ENCODE measurements at places on chromosomes 2 and 18.
A peak's percentile ranks its signal among the peaks of the same experiment; 100 is the strongest.

DNA sequence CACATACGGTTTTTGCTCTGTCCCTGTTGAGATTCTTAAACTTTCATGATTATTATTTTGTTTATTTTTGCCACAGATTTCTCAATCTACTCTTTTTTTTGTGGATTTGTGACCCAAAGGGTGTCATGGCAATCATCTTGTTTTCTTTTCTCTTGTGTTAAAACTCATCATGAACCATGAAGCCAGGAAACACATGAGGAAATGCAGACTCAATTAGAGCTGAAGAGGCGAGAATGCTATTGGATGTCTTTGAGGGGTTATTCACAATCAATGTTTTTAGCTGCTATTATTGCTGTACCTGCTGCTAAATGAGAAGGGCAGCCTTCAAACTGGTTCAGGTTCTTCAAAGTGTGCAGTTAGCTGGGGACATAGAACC lies 99.5 kb upstream of the MMADHC start:
- DNase-seq, result no peak

DNA sequence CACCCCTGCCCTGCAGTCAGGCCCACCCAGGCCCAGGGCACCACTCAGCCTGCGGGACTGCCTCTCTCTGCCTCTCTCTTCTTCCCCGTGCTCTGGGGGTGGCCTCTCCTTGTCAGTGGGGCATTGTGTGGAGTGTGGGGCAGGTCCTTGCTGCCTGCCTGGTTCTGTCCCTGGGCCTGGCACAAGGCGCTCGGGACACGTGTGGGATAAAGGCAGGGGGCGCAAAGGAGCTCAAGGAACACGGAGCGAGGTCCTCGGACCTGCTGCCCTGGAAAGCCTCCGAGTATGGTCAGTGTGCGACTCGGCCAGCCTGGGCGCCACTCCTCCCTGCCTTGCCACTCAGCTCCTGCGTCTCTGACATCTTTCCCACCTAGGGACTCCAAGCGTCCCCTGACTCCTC lies 262.2 kb downstream of the HDAC4 start:
- no peak for DNase-seq

GRCh38 chr2:107466984-107467773 lies 359.5 kb upstream of the RGPD4 start:
- DNase-seq, result no peak

- no peak for DNase-seq
Measured at GRCh38 chr2:70663411-70663810, 104.6 kb downstream of the ADD2 start.

- peak; percentile 6 for DNase-seq
Measured at GRCh38 chr2:74379851-74380789, at the start of gene DCTN1. Gene DCTN1 (minus strand): TSS chr2:74380311. CDS start chr2:74380037, 274 bp downstream.

- no peak for DNase-seq
Measured at GRCh38 chr2:216216951-216217903, 108.1 kb downstream of the XRCC5 start.

GRCh38 chr2:32847734-32848133 lies 99.0 kb upstream of the LTBP1 start:
- DNase-seq, result no peak

DNA sequence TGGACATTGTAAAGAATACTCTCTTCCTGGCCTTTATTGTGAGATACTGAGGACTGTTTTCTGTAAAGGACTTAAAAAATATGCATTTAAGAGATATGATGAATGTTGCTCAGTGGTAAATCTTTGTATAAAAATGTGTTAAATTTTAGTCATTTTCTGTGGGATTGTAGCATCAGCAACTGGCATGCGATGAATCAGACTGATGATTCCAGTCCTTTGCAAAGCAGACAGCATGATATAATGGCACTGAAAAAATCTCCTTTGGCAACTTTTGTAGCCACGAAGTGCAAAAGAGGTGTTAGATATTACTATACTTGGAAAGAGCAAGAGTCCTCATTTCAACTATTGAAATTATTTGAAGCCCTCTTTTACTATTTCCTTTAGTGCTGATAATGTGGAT lies 678.7 kb downstream of the PLCL1 start:
- no peak for DNase-seq

- DNase-seq, result no peak
Measured at GRCh38 chr18:34807106-34807796, 97.2 kb downstream of the DTNA start.

DNA sequence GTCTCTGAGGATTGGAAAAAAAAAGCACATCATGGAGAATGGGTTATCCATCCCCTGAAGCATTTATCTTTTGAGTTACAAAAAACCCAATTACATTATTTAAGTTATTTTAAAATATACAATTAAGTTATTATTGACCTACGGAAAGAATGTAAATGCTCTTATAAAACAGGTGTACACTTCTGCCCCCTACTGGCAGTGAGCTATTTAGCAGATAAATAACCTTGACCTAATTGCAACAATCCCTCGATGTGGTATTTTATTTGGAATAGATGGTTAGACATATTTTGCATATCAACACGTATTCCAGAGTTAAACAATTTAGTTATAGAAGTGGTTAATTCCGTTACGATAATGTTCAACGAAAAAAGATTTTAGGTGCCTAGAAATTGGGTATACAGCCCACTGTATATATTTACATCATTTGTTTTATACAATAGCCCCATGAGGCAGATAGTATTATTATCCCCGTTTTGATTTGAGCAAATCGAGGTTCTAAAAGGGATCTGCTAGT lies 9.1 kb upstream of the DAW1 start:
- peak; percentile 46 for DNase-seq

- no peak for DNase-seq
Measured at GRCh38 chr2:227848586-227848985, 22.8 kb upstream of the DAW1 start.

DNA sequence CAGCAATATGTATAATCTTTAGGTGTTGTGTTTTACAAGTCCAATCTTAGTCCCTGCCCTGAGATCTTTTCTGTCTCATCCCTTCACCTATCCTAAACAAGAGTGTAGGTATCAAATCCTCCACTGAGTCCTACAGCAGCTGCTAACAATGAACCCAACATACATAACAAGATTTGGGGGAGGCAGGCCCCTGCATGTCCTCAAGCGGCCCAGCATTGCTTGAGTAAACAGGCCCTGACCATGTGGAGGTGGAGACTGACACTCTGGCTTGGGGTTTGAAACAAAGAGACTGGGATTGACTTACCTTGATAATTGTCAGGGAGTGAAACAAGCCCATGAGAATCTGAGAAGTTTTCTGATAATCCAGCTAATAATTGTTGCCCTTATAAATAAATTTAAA lies 213.4 kb downstream of the STK39 start:
- no peak for DNase-seq

GRCh38 chr2:205708231-205708631 lies 25.9 kb downstream of the NRP2 start:
- DNase-seq, result no peak

GRCh38 chr2:190545555-190546385 lies 11.2 kb upstream of the NEMP2 start:
- DNase-seq, result no peak

DNA sequence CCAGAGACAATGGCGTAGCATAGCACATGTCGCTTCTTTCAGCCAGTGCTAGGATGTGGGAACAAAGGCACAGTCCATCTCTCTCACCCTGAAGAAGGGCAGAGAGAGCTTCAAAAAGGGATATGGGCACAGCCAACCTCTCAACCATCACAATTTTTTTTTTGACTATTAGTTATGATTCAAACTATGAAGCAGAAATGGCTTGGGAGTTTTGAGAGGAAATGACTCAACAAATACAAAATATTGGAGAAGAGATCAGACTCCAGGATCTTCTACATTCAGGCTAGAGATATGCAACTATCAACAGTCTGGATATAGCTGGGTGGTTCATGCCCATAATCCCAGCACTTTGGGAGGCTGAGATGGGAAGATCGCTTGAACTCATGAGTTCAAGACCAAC lies 109.1 kb downstream of the MCFD2 start:
- DNase-seq, result no peak

- no peak for DNase-seq
Measured at GRCh38 chr2:59777120-59777519, 776.3 kb downstream of the BCL11A start.

DNA sequence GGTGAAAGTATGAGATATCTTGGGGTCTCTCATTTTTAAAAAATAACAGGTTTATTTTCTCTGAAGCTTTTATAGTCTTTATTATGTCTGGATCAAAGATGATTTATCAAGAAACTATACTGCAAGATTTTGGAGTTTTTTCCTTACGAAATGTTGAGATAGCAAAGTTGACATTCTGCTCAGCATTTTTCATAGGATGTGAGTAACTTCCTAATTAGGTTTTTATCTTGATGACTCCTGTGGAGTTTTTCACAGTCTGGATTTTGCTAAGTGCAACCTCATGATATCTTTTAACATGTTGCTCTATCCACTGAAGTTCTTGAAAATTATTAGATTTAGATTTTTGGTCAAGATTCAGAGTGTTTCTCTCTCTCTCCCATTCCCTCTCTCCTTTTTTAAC lies 17.8 kb downstream of the TCF7L1 start:
- no peak for DNase-seq

- DNase-seq, result no peak
Measured at GRCh38 chr2:20425371-20425881, 21.4 kb upstream of the RHOB start.

- no peak for DNase-seq
Measured at GRCh38 chr18:33833842-33834241, 255.8 kb downstream of the ASXL3 start.

DNA sequence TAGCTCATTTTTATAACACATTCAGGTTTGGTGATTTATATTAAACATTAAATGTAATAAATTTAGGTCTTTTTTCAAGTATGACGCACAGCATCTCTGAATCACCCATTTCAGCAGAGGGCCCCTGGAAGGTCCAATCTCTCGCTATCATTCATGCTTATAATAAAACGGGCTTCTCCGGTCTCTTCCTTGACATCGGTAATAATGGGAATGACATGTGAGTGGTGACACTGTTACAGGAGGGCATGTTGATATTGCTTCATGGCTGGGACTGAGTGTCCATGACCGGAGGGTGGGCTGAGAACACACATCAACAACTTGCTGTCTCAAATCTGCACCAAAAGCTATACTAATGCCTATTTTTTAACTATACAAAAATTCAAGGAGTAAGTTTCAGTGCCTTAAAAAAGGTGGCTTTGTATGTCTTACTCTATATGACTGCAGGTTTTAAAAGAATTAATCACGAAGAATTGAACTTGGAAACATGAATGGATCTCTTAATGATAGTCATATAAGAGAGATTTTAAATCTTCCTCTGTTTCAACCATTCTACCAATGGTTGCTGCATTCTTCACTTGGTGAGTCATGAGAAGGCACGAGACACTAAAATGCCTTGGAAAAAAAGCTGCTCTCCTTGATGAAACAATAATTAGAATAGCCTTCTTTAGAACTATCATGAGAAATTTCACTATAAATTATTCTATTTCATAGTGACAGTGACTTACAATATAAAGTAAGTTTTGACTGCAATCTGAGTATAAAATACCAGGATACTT lies 101.9 kb upstream of the NRP2 start:
- DNase-seq, result no peak

DNA sequence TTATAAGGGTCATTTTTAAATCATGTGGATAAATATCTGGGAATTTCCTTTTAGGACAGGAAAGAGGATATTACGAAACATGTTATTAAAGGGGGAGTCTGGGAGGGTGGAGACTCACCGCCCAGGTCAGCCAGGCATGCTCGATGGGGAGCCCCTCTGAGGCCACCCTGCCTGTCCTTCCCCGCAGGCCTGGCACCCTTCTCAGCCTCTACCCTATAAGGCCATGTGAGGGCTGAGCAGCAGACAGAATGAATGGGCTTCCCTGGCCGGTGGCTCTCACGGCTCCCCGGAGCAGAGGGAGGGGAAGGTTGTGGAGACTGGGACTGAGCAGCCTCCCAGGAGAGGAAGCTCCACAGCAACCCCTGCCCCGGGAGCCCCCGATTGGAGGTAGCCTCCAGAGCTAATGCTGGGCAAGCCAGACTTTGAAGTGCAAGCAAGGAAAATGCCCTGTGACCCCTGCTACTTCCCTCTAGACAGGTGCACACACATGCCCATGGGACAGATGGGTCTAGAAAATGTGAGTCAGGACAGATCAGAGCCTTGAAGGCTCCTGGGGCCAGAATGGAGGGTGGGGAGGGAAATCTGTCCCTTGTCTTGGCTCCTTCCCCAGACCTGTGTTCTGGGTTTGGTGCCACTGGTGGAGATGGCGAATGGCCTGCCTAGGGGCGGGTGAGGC lies 13.2 kb upstream of the ARMC9 start:
- no peak for DNase-seq

DNA sequence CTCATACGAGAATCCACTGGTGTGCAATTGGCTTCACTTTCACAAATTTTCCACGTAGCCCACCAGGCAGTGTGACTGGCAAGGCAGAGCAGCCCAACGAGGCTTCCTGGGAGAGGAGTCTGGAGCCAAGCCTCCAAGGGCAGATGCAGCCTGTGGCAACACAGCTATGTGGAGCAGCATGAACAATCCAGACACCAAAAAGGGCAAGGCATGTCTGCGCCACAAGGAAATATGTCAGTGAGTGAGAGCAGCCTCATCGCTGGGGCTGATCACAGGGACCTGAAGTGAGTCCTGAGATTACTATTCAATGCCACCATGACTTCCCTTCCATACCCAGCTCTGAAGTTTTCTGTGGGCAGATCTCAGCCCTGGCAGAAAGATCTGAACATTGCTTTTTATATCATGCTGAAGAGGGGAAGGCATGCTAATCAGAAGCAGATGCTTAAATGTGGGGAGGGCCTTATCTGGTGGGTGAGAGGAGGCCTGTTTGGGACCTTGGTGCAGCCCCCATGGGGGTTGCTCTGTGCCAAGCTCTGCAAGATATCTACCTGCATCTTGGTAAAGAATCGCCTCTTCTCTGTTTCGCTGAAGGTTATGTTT lies 40.0 kb upstream of the PUM2 start:
- no peak for DNase-seq

DNA sequence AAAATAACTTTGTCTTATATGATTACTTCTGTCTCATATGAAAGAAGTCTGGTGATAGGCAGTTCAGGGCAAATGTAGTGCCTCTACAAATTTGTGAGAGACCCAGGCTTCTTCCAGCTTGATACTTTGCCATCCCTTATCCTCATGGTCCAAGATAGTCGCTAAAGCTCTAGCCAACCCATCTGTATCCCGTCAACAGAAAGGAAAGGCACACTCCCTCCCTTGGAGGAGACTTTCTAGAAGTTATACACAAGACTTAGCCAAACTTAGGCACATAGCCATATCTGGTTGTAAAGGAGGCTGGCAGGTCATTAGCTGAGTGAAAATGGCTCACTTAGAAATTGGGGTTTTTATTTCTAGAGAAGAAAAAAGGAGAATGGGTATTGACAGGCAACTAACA lies 14.3 kb upstream of the EHBP1 start:
- no peak for DNase-seq

DNA sequence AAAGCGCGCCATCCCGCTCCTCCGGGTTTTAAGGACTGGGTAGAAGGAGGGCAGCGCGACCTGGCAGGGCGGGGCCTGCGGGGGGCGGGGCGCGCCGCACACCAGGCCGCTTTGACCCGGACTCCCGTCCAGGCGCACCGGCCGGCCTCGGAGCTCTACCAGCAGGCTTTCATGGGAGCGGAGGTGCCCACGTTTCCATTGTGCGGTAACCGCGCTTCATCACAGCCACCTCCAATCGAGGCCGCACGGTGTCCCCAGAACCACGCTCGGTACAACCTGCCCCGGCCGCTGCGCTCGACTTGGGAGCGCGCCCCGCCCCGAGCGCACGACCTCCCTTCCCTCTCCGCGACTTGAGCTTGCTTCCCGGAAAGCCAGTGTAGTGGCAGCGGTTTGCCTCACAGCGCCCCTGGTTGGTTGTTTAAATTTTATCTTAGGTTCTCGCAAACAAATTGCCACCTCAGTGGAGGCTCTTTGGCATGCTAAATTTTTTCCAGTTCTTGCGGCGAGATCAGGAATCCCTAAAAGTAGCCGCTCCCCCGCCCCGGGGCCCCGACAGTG lies 280 bp upstream of the CYP1B1 start:
- peak; percentile 48 for DNase-seq

Data from Jurkat, Clone E6-1 (cell line).